Thoracic aorta endothelial cell (primary cell): ENCODE measurements at places on chromosomes 11 and 22. TPM values are rescaled to one million over a fixed set of nuclear protein-coding genes. Genes with fewer than 3 reads are reported as not detected.

The MYH9 gene
- 1,025 and 1,210 TPM in 2 replicates for total RNA-seq

The TRIM51 gene
- total RNA-seq: not detected in 2 replicates

The SLC35F2 gene
- total RNA-seq: 77.3 and 87.6 TPM in 2 replicates

The MIOX gene
- total RNA-seq: not detected in 2 replicates

The NPAS4 gene
- not detected in 2 replicates for total RNA-seq

The MS4A6A gene
- 0.40 and 0.65 TPM in 2 replicates for total RNA-seq

The MAP6 gene
- 0.27 and 0.36 TPM in 2 replicates for total RNA-seq

The EML3 gene
- total RNA-seq: 28.2 and 35.3 TPM in 2 replicates

The RASSF10 gene
- total RNA-seq: under 0.01 and 0.22 TPM in 2 replicates

The DRICH1 gene
- not detected in 2 replicates for total RNA-seq

The FAT3 gene
- not detected in 2 replicates for total RNA-seq

The IGF2 gene
- total RNA-seq: 1.2 and 4.7 TPM in 2 replicates

The OR2AG2 gene
- total RNA-seq: 0.27 and 0.43 TPM in 2 replicates

The GP1BB gene
- 0.43 and 1.3 TPM in 2 replicates for total RNA-seq

The SNX19 gene
- 90.2 and 112 TPM in 2 replicates for total RNA-seq

The TBX10 gene
- not detected in 2 replicates for total RNA-seq
